Sciatic nerve (tissue), 2 donors: ENCODE measurements at places on chromosomes 16 and 17.

DNA sequence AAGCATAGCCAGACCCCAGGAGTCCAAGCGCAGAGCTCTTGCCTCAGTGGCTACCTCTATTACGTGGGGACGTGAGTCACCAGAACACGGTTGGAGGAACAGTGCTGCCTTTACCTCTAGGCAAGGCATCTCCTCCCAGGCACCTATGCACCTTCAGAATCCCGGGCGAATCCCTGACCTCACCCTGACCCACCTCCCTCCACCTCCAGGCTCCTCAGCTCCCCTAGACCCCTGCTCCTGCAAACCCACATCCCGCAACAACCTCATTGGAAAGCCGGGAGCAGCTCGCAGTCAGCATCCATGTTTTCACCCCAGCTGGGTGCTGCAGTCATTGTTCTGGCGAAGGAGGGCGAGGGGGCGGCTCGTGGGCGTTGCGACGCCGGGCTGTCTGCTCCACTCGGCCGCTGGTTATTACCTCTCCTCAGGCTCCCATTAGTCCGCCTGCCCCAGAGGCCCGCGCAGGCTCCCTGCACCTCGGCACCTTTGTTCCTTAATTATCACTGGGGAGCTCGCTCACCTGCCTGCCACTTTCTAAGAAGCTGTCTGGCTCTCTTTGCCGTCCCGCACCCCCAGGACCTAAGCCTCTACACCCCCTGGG lies 24.6 kb upstream of the DLX4 start:
- no peak for DNase-seq

GRCh38 chr16:80459331-80459777 lies 81.4 kb upstream of the DYNLRB2 start:
- DNase-seq, result no peak

GRCh38 chr17:77769762-77770161 lies 188.7 kb upstream of the TNRC6C start:
- DNase-seq, result no peak

DNA sequence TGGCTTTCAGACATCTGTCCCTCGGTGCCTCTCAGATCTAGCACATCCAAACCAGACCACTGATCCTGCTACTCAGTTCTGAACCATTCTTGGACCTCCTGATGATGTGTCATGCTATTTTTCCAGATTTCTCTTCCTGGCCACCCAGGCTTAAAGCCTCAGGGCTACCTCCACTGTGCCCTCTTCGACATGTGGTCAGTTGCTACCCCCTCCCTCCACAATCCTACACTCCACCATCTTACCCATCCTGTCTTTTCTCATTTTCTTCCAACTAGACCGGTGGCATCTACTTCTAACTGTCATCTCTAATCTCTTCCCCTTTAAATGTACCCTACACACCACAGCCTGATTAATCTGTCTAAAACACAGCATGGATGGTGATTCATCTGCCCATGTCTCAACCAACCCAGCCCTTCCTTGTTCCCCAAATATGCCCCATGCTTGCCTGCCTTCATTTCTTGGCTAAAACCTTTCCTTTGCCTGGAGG lies 478.6 kb downstream of the SLC39A11 start:
- no peak for DNase-seq

- DNase-seq, result peak; percentile 27
Measured at GRCh38 chr16:74601126-74601871, 5.6 kb downstream of the GLG1 start.

- DNase-seq, result no peak
Measured at GRCh38 chr16:30010844-30011713, at the start of gene DOC2A. TSS of gene DOC2A (minus strand) at chr16:30011027. CDS start at chr16:30010222, 805 bp downstream.

GRCh38 chr16:86929057-86929871 lies 350.9 kb downstream of the FOXL1 start:
- DNase-seq, result no peak

GRCh38 chr16:86763819-86764218 lies 185.5 kb downstream of the FOXL1 start:
- DNase-seq, result peak; percentile 33

DNA sequence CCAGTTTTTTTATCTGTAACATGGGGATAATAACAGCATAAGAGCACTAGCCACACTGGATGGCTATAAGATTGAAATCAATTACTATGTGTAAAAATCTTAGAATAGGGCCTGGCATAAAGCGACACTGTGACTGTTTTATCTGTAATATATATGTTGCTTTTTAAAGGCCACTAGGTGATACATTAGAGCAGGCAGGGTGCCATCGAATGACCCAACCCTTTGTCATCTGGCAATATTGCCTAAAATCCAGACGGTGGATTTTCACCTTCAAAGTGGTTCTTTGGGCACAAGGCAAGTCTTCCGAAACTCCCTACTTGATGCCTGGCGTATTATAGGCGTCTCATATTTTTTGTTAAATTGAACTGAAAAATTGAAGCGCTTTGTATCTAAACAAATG lies 69.1 kb downstream of the PRKCA start:
- no peak for DNase-seq

DNA sequence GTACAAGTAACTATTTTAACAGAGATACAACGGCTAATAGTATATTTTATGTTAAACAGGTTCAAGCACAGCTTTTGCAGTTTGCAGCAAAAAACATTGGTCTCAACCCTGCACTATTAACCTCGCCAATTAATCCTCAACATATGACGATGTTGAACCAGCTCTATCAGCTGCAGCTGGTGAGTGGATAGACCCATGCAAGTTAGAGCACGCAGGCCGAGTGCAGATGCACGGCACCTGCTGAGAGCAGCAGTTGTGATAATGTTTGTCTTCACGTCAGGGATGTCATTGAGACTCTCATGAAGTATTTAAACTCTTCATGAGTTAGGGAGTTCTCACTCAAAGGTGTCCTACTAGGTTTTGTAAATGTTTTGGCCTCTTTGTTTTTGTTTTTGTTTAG lies 45.6 kb downstream of the TMC6 start:
- no peak for DNase-seq

- DNase-seq, result no peak
Measured at GRCh38 chr17:74280093-74280513, 6.1 kb downstream of the DNAI2 start.

DNA sequence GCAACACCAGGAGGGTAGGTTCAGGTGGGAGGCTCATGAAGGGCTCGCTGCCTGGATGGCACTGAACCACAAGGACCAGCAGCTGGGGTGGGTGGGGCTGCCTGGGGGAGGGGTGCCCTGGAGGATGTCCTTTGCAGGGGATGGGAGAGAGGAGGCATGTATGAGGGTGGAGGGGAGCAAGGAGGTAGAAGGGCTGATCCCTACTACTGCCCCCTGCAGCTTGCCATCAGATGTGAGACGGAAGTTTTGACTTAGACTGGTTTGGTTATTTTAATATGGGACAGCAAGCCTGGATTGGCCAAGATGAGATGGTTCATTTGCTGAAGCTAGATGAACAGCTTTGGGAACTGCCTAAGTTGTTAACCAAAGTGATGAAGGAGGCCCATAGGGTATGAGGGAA lies 115.9 kb downstream of the SEC14L1 start:
- no peak for DNase-seq

DNA sequence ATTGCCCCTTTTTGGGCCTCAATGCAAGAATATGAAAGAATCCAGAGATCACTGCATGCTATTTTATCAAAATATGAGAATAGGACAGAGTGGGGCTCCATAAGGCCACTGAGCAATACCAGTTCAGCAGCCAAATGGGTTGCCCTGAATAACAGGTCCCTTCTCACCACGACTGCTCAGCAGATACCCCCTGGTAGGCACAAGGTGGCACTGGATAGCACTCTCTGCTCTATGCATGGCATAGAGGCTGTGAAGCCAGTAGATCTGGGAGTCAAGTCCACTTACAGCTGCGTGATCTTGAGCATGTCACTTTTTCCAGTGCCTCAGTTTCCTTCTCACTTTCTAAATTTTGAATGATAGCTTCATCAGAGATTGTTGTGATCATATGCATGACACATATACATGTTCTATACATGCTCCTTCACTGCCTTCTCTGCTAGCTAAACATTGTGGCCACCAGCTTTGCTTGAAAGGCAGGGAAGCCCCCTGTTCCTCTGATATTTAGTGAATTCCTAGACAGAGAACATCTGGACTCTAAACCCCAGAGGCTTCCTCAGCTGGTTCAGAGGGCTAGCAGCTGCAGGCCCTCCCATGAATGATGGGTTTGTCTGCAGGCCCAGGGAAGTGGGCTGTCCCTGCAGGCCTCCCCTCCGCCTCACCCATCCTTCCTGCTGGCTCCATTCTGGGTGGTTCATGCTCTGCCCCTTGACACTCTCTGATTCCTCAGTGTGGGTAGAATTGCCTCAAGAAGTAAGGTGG lies 84.9 kb upstream of the ASIC2 start:
- no peak for DNase-seq

DNA sequence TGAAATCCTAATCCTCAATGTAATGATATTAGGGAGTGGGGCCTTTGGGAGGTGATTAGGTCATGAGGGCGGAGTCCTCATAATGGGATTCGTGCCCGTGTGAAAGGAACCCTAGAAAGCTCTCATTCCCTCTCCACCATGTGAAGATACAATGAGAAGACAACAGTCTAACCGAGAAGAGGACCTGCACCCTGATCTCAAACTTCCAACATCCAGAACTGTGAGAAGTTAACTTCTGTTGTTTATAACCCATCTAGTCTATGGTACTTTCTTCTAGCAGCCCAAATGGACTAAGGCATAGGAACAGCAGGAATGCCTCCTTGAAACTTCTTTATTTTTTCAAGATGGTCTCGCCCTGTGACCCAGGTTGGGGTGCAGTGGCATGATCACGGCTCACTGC lies 24.7 kb downstream of the WSB1 start:
- no peak for DNase-seq

DNA sequence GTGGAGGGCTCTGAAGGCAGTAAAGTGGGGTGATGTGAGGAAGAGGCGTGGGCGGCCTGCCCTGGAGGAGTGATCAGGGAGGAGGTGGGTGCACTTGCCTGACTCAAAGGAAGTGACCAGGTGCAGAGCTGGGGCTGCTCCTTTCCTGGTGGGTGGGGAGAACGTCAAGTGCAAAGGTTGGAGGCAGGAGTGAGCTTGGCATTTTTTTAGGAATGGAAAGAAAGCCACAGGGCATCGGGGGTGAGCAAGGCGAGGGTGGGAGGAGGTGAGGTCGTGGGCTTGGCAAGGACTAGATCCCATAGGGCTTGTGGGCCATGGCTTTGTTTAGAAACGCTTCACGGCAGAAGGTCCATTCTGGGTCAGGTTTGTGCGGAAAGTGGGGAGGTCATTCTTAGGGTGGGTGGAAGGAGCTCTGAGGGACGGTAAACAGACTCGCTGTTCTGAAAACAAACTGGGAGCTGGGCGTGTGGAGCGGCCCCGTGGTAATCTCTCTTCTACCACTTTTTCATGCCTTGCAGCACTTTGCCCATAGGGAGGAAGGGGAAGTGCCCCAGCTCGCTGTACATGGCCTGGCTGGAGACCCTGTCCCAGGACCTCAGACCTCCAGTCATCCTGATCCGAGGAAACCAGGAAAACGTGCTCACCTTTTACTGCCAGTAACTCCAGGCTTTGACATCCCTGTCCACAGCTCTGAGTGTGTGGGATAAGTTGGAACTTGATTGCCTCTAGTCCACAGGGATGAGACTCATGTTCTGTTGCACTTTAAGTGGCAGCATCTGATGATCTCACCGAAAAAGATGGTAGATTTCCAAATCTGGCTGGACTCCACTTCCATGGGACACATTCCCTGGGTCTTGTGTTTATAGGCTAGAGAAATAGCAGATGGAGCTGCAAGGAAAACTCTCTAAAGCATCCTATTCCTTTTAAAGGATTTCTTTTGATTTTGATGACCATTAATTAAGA lies 18.9 kb upstream of the HERPUD1 start:
- no peak for DNase-seq

GRCh38 chr16:25895380-25895779 lies 203.6 kb downstream of the HS3ST4 start:
- DNase-seq, result no peak

DNA sequence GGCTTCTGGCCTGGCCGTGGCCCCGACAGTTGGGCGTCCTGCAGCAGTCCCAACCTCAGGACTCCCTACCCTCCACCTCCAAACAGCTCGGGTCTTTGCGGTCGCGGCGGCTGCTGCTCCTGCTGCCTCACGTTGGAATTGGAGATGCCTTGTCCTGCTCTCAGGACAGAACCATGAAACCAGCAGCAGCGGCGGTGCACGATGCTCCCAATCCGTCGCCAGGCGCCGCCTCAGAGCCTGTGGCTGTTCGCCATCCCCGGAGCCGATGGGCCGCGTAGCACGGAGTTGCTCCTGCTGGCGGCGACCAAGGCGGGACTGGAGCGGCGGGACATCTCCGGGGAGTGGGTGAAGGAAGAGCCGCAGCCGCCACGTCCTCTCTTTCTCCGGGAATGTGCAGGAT lies 1965.9 kb downstream of the TP53TG3F start:
- DNase-seq, result no peak

GRCh38 chr17:55448681-55449080 lies 27.0 kb upstream of the MMD start:
- DNase-seq, result no peak

GRCh38 chr17:79529661-79530081 lies 81.2 kb downstream of the RBFOX3 start:
- DNase-seq, result no peak

- DNase-seq, result no peak
Measured at GRCh38 chr17:59538195-59538909, 27.1 kb upstream of the DHX40 start.

- no peak for DNase-seq
Measured at GRCh38 chr16:8819411-8820034, 21.9 kb downstream of the PMM2 start.

- DNase-seq, result no peak
Measured at GRCh38 chr17:5561736-5562571, 22.4 kb downstream of the NLRP1 start.

- DNase-seq, result no peak
Measured at GRCh38 chr16:62021161-62021581, 15.1 kb downstream of the CDH8 start.

GRCh38 chr17:50051082-50051576 lies 4.8 kb upstream of the ITGA3 start:
- no peak for DNase-seq

GRCh38 chr16:2858245-2859025 lies 465 bp upstream of the PRSS22 start:
- DNase-seq, result peak; percentile 40

DNA sequence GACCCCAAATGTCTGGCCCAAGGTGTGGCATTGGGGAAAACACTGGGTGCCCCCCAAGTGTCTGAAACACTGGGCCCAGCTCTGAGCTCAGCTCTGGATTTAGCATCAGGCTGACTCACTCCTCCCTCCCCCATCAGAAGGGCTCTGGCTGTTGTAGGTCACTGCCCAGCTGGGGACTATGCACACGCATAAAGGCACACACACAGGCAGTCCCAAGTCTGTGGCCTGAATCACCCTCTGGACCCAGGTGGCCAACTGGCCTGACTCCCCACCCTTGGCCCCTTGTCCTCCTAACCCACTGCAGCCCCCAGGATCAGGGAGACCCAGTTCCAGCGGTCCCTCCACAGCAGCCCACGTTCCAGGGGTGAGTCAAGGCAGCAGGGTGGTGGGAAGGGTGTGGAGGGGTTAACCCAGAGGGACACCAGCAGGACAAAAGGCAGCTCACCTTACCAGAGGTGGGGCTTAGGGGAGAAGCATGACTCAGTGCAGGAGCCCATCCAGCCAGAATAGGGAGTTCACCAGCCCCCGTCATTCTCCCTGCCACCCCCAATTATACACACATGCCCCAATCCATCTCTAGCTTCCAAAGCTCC lies 47.0 kb downstream of the MYO18A start:
- DNase-seq, result no peak

- DNase-seq, result no peak
Measured at GRCh38 chr17:77308861-77309726, 168.3 kb downstream of the SEC14L1 start.

- DNase-seq, result no peak
Measured at GRCh38 chr17:6366221-6366666, 68.7 kb downstream of the AIPL1 start.
